GM23338 (cell line): ENCODE measurements at places on chromosomes 3 and 15.

DNA sequence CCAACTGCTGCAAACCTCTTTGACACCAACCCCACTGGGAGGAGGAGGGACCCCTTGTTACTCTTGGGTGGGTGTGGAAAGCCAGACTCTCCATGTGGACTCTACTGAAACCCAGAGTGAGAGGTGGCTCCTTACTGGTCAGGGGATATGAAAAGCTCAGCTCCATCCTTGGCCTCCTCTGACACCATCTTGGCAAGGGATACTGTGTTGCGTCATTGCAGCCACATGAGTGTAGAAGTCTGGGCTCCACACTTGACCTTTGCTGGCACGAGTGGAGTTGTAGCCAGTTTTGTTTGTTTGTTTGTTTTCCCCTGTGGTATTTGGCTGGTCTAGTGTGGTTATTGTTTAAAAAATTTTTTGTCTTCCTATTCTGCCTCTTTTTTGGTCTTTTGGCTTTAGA is 289.1 kb downstream of the GAP43 start:
- no peak for DNase-seq

- no peak for DNase-seq
Observed at GRCh38 chr15:51314391-51315337, 23.7 kb downstream of the CYP19A1 start.

DNA sequence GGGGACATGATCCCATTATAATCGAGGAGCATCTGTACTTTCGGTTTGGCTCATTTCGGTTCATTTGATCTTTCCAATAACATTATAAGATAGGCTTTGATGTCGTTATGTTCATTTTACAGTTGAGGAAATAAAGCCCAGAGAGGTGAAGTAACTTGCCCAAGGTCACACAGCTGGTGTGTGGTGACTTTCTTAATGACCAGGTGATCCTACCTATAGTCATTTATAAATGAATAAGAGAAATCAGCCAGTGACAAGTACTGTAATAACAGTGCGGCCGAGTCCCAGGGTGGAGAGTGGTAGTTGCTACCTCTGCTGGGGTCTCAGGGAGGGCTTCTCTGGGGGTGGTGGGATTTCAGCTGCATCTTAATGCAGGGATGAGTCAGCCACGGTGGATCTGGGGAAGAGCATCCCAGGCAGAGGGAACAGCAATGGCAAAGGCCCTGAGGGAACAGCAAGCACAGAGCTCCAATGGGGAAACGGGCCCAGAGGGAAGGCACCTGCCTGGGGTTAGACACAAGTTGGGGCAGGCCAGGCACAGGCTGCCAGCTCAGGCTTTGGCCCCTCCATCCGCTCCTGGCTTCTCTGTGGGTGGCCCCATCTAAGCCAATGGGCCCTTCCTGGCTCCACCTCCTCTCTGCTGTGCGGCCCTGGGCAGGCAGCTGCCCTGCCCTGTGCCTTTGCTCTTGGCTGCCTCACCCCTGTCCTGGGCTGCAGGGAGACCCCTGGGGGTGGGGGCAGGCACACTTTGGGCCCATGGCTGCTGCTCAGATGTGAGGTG is 1.1 kb upstream of the FBLN2 start:
- peak; percentile 59 for DNase-seq

DNA sequence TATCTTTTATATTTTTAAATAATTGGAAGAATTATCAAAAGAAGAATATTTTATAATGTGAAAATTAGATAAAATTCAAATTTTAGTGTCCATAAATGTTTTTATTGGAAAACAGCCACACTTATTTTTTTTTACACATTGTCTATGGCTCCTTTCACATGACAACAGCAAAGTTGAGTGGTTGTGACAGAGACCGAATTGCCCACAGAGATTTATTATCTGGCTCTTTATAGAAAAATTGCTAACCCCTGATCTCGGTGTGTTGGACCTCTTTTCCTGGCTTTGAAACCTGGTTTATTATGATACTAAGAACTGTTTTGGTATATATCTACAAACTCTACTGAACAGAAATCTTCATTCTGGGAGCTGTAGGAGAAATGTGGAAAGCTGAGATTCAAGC is 269.1 kb upstream of the UMPS start:
- no peak for DNase-seq

DNA sequence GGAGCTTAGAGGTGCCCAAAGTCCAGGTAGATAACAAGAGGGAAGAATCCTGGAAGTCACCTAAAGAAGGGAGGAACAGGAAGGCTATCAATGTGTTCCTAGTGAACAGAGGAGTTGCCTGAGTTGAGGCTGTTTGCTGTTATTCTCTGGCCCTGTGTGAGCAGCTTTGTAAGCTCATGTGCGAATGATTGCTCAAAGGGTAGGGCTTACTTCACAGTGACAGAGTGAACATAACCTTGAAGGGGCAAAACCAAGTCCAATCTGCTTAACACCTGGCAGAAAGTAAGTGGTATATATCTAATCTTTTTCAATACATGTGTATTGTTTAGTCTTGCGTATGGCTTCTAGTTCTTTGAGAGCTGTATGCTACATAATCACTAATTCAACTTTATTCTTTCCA is 1153.6 kb downstream of the TUSC7 start:
- no peak for DNase-seq
